ENCODE measurements at places on chromosomes 3 and 15. TPM values are rescaled to one million over a fixed set of nuclear protein-coding genes. Genes with fewer than 3 reads are reported as not detected.

DNA sequence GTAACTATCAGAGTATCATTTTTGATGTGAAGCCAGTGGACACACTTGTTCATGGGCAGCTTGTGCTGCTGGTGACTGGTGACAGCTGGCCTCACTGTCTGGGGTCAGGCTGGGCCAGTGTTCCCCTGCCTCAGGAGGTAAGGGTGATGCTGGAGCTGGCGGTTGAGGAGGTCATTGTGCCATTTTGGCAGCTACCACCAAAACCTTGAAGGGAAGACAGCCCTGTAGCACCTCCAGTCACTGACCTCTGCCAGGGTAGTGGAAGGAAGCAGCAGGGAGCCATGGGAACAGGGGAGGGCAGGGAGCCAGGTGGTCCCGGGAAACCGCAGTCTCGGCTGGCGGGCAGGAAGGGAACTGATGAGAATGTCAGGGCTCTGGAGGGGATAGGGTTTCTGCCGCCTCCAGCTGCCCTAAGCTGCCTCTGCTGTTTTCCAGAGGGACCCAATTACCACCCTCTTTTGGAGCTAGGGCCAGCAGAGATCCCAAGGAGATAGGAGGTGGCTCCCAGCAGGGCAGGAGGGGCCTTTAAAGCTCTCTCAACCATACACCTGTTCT is 24.8 kb downstream of the FOXL2NB start:
- DNase-seq: no peak
- no peaks in the 10 kb centered on the region for H3K36me3 ChIP-seq
- H3K27me3 ChIP-seq: peaks cover 14% of the 10 kb centered on the region
- H3K27ac ChIP-seq: no peak overlapping the region
- no peaks in the 10 kb centered on the region for H3K4me1 ChIP-seq

DNA sequence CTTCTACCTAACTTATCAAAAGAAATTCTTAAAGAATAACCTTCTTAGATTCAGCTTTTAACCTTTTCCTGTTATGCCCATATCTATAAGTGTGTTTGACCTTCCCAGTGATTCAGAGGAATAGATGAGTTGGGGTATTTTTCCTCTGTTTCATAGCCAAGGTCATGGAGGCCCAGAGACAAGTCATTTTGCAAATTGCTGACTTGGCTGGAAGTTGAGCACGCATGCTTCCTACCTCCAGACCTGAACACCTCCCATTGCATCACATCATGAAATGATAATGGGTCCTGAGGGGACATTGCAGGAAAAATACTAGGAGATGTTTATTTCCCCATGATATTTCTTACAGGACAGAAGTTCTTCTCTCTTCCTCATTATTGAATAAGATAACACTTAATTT is 158.6 kb upstream of the LMCD1 start:
- no peak overlapping the region for H3K4me3 ChIP-seq
- no peaks in the 10 kb centered on the region for H3K4me1 ChIP-seq
- no peak overlapping the region for H3K27ac ChIP-seq
- peaks cover 6% of the 10 kb centered on the region for H3K36me3 ChIP-seq
- no peak for DNase-seq
- H3K27me3 ChIP-seq: no peaks in the 10 kb centered on the region

DNA sequence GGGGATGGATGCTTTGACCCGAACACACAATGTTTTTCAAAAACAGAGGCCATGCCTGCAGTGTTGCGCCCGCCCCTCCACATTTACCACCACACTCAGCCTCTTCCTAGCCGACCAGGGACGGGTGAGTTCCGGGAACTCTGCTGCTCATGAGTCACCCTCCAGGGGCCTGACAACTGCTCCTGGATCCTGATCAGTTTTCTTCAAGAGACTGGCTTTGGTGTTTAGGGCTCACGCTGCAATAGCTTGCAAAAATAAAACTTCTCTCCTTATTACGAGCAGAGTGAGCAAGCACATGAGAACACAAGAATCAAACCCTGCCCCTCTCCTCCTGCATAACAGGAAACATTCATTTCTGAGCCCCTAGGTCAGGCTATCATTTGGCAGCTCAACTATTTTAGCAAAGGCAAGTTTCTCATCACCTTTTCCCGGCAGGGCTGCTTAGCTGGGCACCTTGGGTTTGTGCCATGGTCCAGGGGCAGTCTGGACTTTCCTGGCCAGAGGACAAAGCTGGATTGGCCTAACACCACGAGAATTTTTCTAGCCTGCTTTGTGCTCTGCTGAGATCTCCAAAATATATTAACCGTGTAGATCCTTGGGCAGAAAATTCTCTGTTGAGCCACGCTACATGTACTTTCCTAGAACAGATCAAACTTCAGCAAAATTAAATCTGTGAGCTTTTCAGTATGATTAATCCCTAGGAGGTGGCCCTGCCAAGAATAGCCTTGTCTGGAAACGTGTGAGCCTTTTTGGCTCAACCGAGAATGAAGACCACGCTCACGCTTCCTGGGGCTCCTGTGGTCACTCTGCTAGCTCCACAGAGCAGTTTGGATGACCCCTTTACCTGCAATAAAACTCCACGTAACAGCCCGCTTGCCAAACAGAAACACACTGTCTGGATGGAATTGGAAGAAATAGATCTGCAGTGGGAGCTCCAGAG is 52.7 kb upstream of the SPATA12 start:
- DNase-seq: peak; percentile 45
- H3K36me3 ChIP-seq: no peaks in the 10 kb centered on the region
- peaks cover 2% of the 10 kb centered on the region for H3K27me3 ChIP-seq
- H3K4me3 ChIP-seq: no peak overlapping the region
- peaks cover 8% of the 10 kb centered on the region for H3K4me1 ChIP-seq

- H3K36me3 ChIP-seq: no peaks in the 10 kb centered on the region
- no peak overlapping the region for H3K27ac ChIP-seq
- H3K27me3 ChIP-seq: peaks cover 6% of the 10 kb centered on the region
- no peak for DNase-seq
- H3K4me3 ChIP-seq: no peak overlapping the region
- H3K4me1 ChIP-seq: no peaks in the 10 kb centered on the region
Observed at GRCh38 chr3:28846971-28847478, 433.8 kb upstream of the RBMS3 start.

GCNT3 gene
- not detected for total RNA-seq

DNA sequence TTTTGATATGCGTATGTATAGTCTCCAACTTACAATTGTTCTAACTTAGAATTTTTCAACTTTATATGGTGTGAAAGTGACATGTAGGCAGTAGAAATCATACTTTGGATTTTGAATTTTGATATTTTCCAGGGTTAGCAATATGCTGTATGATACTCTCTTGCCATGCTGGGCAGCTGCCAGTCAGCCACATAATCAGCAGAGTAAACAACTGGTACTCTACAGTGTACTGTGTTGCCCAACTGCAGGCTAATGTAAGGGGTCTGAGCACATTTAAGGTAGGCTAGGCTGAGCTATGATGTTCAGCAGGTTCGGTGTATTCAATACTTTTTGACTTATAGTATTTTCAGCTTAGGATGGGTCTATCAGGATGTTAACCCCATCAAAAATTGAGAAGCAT is 52.0 kb upstream of the RYK start:
- no peaks in the 10 kb centered on the region for H3K4me1 ChIP-seq
- no peaks in the 10 kb centered on the region for H3K36me3 ChIP-seq
- peaks cover 26% of the 10 kb centered on the region for H3K27me3 ChIP-seq
- no peak overlapping the region for H3K27ac ChIP-seq
- no peak overlapping the region for H3K4me3 ChIP-seq

DNA sequence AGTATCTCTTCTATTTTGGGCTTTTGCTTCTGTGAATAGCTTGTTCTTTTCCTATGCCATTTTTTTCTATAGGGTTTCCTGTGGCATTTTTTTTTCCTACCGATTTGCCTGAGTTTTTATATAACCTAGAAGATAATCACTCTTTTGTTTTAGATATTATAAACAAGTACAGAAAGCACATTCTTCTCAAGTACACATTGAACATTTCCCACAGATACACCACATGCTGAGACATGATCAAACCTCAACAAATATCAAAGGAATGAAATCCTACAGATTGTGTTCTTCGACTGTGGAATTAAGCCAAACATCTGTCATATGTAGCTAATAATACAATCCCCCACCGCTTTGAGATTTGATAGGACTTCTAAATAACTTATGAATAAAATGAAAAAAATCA is 9.1 kb upstream of the FEM1B start:
- peaks cover 7% of the 10 kb centered on the region for H3K27me3 ChIP-seq
- H3K4me3 ChIP-seq: no peak overlapping the region
- H3K4me1 ChIP-seq: no peaks in the 10 kb centered on the region
- H3K36me3 ChIP-seq: no peaks in the 10 kb centered on the region
- H3K27ac ChIP-seq: no peak overlapping the region

DNA sequence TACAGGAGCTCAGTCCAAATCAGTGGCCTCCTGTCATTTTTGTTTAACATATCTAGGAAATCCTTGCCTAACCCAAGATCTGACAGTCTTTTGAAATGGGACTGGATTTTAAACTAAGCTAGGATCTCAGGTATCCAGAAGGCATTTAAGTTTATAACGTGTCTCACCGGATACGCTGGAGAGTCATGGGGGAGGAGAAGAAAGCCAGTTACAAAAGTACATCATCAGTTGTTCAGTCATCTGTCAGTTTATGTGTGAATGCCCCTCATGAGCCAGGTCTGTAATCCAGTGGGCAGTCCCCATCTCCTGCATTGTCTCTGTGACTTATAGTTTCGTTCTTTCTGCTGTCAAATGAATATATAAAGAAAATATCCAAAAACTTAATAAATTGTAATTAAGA is 44.4 kb downstream of the RAB7A start:
- H3K4me1 ChIP-seq: peaks cover 66% of the 10 kb centered on the region
- H3K36me3 ChIP-seq: peaks cover 34% of the 10 kb centered on the region
- H3K27ac ChIP-seq: peak overlapping the region; percentile 16
- H3K27me3 ChIP-seq: no peaks in the 10 kb centered on the region
- no peak for DNase-seq
- no peak overlapping the region for H3K4me3 ChIP-seq

DNA sequence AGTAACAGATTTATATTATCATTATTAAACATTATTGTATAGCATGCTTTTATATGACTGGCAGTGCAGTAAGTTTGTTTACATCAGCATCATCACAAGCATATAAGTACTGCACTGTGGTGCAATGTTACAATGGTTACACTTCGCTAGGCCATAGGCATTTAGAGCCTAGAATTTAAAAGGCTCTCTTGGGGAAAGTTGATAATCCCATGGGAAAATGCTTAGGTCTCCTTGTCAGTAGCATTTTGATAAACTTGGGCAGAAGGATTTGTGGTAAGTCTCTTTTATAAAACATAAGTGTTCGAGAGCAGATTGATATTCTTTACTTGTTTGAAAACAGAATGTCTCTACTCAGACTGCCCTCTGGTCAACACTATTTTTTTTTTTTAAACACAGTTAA is 7.5 kb downstream of the DTWD1 start:
- peaks cover 28% of the 10 kb centered on the region for H3K36me3 ChIP-seq
- H3K4me3 ChIP-seq: no peak overlapping the region
- peaks cover 7% of the 10 kb centered on the region for H3K4me1 ChIP-seq
- H3K27me3 ChIP-seq: no peaks in the 10 kb centered on the region

MNS1 gene
- total RNA-seq: 0.29 TPM

ANKDD1A gene
- total RNA-seq: 3.4 TPM

DNA sequence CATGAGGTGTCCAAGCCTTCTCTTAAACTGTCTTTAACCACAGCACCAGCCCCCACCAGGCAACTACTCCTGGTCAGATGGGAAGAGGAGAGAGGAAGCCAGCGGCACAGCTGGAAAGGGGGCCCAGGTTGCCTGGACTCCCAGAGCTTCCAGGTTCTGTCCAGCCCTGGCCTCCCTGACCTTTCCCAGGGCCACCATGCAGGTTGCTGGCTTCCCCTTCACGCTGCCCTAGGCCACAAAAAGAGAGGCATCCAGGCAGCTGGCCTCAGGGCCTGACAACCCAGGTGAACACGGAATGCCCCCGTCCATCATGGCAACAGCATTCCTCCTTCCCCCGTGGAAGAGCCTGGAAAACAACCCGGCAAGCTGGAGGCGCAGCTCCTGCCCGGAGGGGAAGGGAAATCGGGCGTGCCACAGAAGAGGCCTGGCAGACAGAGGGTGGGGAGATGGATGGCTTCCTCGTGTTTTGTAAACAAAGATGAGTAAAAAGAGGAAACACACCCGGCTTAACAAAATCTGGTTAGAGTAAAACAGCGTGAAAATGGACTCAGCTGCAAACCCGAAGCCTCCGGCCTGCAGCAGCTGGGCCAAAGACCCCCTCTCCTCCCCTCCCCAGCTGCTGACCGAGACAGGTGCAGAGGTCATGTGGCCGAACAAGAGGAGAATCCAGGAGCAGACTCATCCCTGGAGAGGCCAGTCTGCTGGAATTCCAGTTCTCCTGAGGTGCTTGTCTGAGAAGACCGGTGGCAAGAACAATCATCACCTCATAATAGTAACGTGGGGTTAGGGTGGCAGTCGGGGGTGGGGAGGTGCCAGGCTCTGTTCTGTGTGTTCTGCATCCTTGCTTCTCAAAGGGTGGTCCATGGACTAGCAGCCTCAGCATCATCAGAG is 15.5 kb downstream of the BMF start:
- no peaks in the 10 kb centered on the region for H3K27me3 ChIP-seq
- H3K27ac ChIP-seq: no peak overlapping the region
- no peak for DNase-seq
- no peak overlapping the region for H3K4me3 ChIP-seq
- no peaks in the 10 kb centered on the region for H3K36me3 ChIP-seq
- H3K4me1 ChIP-seq: peaks cover 36% of the 10 kb centered on the region

DNA sequence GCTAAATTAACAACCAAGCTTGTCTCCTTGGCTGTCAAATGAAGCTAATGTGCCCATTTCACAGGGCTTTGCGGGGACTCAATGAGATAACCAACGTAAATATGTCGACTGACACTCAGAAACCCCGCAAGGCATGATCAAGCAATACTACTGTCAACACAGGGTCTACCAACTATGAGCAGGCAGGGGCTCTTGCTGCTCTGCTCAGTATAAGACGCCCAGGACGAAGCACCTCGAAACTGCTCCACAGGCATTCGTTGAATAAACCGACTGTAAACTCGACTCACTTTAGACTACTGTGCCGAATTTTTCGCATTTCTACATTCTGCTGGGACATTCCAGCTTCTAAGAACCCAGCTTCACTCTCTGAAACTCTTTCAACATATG is 55.0 kb downstream of the FEZF2 start:
- DNase-seq: no peak
- peak overlapping the region; percentile 76 for H3K4me3 ChIP-seq
- peaks cover 43% of the 10 kb centered on the region for H3K27me3 ChIP-seq

SLCO2A1 gene
- not detected for total RNA-seq

- no peaks in the 10 kb centered on the region for H3K27me3 ChIP-seq
- peaks cover 3% of the 10 kb centered on the region for H3K36me3 ChIP-seq
- peaks cover 35% of the 10 kb centered on the region for H3K4me1 ChIP-seq
- H3K27ac ChIP-seq: peak overlapping the region; percentile 98
- peak overlapping the region; percentile 68 for H3K4me3 ChIP-seq
- DNase-seq: peak; percentile 80
Observed at GRCh38 chr3:48478626-48479555, 25.1 kb downstream of the SHISA5 start.

PODXL2 gene
- 1.1 TPM for total RNA-seq

DNA sequence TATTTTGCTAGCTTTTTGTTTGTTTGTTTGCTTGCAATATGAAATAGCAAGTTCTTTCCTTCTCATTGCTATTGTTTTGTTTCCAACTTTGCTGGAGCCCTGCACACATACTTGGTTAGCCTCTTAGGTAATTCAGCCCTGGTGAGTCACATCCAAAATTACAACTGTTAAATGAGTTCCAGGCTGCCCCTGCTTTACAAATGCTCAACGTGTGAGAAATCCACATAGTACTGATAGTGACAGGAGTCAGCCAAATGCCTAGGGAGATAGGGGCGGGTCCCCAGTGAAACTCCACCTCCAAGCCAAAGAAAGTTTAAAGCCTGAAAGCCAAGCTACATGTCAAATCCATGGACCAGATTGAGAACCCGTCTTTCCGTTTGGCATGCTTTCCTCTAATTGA is 81.3 kb upstream of the RNF7 start:
- peaks cover 43% of the 10 kb centered on the region for H3K27me3 ChIP-seq
- H3K4me1 ChIP-seq: peaks cover 5% of the 10 kb centered on the region
- no peak overlapping the region for H3K27ac ChIP-seq
- DNase-seq: no peak

All from activated CD8-positive, alpha-beta T cell treated with anti-CD3 and anti-CD28 coated beads for 36 hours (primary cell).